ENCODE measurements at places on chromosomes 6 and 20.

DNA sequence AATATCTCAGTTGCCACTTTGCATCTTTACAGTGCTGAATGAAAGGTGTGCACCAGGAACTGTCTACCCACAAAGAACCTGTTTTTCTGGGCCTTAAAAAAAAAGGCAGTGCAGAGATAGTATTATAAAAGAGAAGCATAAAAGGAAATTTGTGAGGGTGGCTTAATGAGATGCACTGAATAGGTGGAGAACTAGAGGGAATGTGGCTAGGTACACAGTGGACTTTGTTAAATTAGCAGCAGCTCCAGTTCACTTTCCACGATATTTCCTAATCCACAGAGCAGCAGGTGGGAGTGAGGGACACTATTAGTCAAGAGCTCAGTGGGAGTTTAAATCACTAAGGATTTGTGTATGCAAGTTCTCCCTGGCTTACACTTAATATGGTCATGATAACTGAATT lies 38.8 kb downstream of the MAP7 start:
- no peak for DNase-seq

DNA sequence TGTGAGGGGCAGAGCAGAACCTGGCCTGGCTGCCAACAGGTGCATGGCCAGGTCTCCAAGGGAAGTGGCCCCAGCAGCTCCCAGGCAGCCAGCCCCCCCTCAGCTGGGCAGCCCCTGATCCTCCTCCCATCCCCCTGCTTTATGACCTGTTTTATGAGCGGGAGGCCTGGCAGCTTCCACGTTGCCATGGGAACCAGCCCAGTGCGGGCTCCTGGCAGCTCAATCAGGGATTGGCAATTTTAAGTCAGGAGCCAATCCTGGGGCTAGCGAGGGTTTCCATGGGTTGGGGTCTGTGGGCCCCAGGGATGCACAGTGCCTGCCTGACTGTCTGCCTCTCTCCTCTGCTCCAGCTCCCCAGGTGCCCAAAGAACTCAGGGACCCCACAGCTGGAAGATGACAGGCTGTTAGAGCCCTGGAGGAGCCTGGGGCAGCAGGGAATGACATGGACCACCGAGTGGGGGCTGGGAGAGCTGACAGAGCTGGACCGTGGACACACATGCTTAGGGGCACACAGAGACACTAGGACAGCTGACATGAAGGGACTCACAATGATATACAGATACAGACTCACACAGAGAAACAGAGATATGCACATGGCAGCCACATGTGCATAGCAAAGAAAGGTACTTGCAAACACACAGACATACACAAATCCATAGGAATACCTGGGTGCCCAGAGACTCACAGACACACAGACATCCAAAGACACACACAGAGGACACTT lies 56.5 kb upstream of the SIRPA start:
- no peak for DNase-seq

- DNase-seq: peak; percentile 22
Observed at GRCh38 chr6:12012038-12012557, at the start of gene HIVEP1. Gene HIVEP1, plus strand, starts transcription at chr6:12012312. Its CDS starts 3,317 bp downstream, at chr6:12015629.

DNA sequence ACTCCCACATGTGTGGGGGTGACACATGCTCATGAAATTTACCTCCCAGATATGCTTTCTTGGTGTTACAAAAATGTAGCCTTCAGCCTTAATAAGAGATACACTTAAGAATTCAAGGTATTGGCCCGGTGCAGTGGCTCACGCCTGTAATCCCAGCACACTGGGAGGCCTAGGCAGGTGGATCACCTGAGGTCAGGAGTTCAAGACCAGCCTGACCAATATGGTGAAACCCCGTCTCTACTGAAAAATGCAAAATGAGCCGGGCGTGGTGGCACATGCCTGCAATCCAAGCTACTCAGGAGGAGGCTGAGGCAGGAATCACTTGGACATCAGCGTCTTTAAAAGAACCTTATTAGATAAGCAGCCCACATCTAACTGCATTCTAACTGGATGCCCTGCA lies 614.3 kb upstream of the CDH4 start:
- no peak for DNase-seq

DNA sequence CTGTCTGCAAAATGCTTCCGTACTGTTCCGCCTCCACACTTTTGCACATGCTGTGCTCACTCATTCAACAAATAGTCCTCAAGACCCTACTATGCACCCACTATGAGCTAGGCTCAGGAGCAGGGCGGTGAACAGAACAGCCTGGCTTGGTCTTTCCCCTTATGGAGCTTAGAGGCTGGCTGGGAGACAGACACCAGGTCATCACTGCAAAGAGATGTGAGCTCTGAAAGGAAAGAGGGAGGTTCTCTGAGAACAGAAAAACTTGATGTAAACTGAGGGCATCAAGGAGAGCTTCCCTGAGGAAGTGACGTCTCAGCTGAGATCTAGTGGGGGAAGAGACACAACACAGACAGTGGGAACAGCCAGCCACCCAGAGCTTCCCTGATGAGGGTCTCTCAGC lies 31.0 kb upstream of the TGM2 start:
- DNase-seq: no peak
